GM13976 (cell line): ENCODE measurements at places on chromosomes 4 and X.

GRCh38 chr4:106496061-106496460 is 127.5 kb upstream of the GIMD1 start:
- DNase-seq: no peak

GRCh38 chr4:186144198-186144945 is 39.9 kb downstream of the FAM149A start:
- DNase-seq: no peak

- DNase-seq: no peak
Measured at GRCh38 chrX:154802947-154803346, 2.3 kb downstream of the MPP1 start.

GRCh38 chr4:170339522-170339921 is 249.8 kb upstream of the AADAT start:
- no peak for DNase-seq

- no peak for DNase-seq
Measured at GRCh38 chr4:124555959-124556358, 156.6 kb downstream of the ANKRD50 start.

DNA sequence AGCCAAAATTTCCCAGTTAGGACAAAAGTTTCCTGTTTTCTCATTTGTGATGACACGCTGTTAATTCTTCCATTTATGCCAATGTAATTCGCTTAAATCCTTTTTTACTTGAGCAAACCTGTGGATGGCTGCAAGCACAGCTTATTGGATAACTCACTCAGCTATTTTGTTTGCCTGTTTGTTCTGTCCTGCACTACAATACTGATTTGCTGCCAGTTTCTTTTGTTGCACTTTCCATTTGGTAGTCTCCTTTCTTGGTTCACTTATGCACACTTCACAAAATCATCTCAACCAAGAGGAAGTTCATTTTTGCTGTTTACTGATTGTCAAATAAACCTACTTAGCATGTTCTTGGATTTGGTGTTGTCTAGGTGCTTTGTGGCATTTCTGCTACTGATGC is 40.3 kb downstream of the MFAP3L start:
- DNase-seq: no peak

DNA sequence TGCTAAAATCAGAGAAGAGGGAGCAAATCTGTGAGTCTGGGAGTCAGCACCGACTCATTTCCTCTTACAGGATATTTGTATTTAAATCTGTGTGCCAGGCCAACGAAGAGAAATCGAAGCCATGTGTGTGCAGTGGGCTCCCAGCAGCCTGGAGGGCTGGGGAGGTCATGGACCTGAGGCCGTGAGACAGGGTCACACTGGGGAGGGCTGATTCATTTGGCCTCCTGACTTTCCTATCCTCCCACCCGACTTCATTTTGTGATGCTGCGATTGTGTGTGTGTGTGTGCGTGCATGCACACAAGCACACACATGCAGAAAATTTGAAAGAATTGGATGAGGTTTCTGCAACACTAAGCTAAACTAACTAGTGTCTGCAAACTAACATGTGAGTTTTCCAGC is 48.7 kb upstream of the STX18 start:
- DNase-seq: no peak

- no peak for DNase-seq
Measured at GRCh38 chr4:6357476-6357875, 87.8 kb downstream of the WFS1 start.

DNA sequence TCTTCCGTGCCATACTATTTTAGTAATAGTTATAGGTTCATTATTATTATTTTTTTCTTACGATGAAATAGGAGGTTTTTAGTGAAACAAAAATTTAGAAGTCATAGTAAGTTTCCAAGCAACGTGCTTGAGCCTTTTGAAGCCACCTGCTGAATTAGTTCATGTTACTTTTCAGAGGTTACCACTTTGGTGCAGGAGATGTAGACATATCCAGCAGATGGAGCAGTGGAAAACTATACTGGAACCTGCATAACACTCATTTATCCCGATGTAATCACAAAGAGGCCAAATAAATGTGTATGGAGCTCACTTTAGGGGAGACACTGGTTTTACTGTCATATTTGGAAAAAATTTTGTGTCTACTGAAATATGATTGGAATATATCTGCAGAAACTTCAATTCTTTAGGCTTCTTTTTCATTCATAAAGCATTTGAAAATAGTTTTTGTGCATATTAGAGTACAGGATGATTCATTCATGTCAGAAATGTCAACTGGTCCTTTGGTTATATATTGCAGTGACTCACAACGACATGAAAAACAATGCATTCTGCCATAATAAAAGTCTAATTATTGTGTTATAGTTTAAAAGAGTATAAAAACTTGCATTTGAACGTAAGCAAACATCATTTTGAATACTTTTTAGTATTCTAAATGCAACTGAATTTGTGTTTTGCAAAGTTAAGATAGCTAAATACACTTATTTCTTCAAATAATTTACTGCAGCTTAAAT is 2182.9 kb upstream of the TENM3 start:
- DNase-seq: peak; percentile 24

DNA sequence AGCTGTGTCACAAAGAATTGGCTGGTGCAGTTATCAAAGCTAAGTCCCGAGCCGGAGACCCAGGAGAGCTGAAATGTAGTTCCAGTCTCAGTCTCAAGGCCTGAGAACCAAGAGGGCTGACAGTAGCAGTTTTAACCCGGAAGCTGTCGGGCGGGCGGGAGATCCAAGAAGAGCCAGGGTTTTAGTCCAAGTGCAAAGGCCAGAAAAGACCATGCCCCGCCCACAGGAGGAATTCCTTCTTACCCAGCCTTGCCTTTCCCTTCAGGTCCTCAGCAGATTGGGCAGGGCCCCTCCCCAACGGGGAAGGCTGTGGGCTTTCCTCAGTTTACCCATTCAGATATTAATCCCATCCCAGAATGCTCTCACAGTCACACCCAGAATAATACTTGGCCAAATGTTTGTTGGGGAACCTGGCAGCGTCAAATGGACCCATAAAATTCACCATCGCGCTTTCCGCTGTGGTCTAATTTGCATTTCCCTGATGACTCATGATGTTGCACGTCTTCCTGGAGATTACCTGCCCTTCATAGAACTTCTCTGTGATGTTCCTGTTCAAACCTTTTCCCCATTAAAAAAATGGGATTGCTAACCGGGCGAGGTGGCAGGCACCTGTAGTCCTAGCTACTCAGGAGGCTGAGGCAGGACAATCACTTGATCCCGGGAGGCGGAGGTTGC is 16.2 kb downstream of the MAEA start:
- no peak for DNase-seq

DNA sequence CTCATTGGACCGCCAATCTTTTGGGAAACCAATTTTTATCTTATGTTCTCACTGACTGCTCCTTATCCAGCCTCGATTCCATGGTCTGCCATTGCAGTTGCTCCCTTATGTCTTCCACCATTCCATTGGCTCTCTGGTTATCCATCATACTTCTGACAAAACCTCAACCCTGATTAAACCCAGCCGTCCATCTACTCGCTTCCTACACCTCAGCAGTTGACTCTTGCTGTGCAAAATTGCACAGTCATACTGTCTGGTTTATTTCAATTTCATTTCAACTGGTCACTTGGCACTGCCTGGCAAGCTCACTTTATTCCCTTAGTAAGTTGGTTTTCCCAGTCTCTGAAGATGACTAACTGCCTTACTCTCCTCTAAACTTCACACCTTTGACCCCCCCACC is 26.2 kb downstream of the ARL9 start:
- DNase-seq: no peak

- DNase-seq: no peak
Measured at GRCh38 chrX:33339219-33339618, 127.9 kb upstream of the DMD start.

DNA sequence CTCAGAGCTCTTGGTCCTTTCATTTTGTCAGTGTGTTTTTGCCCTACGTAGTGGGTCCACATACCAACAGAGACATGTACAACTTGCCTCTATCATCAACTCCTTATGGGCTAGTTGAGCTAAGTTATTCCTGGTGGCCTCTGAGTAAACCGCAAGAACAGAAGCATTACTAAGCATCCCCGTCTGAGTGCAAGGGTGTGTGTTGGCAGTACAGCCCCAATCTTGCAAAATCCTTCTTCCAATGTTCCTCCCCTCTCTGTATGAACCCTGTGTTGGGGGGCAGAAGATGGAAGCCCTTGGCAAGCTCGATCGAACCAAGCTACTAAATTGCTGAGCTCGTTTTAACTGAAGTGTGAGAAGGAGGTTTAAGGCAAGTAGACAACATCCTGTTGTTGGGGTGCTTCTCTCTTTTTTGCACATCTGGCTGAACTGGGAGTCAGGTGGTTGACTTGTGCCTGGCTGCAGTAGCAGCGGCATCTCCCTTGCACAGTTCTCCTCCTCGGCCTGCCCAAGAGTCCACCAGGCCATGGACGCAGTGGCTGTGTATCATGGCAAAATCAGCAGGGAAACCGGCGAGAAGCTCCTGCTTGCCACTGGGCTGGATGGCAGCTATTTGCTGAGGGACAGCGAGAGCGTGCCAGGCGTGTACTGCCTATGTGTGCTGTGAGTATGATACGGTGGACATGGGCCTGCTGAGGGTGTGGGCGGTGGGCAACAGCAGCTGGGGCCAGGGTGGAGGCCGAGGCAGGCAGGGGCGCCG is at the start of gene SH2D1A:
Gene SH2D1A, plus strand, starts transcription at position 447 of the 760 bp plus-strand sequence. Its CDS starts 80 bp downstream, at position 527.
- DNase-seq: no peak

DNA sequence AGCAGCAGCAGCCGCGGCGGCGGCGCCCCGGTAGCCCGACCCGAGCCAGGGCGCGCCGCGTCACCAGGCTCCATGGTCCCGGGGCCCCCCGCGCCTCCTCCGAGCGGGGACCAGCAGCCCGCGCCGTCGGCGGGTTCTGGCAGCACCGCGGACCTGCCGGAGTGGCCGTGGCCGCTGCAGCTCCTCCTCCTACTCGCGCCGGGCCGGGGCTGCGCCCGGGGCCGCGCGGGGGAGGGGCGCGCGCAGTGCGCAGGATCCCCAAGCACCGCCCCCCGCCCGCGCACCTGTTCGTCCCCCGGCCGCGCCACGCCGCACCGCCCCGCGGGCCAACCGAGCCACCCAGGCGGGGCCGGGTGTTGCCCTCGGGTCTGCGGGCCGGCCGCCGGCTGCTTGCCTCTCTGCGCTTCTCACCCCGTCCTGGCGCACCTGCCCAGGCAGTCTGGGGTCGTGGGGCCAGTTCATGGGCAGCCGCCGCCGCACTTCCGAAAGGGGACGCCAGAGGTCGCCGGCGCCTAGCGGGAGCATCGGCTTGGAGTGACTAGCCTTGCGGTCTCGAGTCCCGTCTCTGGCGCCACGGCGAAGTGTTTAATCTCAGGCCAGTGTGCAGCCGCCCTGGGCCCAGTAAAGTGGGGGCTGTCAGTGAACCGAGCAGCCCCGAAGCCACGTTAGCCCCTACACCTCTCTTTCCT is at the start of gene SLC9A7:
Gene SLC9A7, minus strand, starts transcription at position 163 of the 689 bp plus-strand sequence. Its CDS starts 89 bp downstream, at position 74.
- peak; percentile 75 for DNase-seq

- DNase-seq: peak; percentile 32
Measured at GRCh38 chr4:84750260-84750959, 167.5 kb downstream of the CDS1 start.

- no peak for DNase-seq
Measured at GRCh38 chr4:104420766-104421165, 73.9 kb downstream of the CXXC4 start.

DNA sequence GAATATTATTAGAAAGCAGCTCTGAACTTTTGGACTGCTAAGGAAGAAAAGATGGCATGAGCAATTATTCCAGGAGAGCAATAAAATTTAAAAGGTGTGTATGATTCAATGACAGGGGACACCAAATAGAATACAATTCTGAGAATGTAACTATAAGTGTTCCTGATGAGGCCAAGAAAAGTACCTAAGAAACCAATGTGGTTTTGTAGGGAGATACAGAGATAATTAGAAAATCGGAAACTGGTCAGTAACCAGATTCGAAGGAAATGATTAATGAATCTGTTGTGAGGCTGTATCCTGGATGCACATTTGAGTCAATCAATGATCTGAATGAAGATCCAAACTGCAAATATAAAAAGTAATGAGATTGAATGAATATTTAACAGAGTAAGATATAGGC is 6.0 kb downstream of the NOA1 start:
- DNase-seq: no peak

- DNase-seq: peak; percentile 42
Measured at GRCh38 chr4:53601251-53601764, 10.0 kb upstream of the LNX1 start.

GRCh38 chrX:151753313-151754046 is 18.9 kb downstream of the CNGA2 start:
- DNase-seq: peak; percentile 64
